Activated naive CD8-positive, alpha-beta T cell treated with anti-CD3 and anti-CD28 coated beads, Interleukin-2, amount 50 U/mL, for 24 hours (primary cell): ENCODE measurements at places on chromosomes 11 and 22.

GRCh38 chr11:117823294-117823945 is 1.1 kb downstream of the FXYD2 start:
- H3K27me3 ChIP-seq, result no peaks in the 10 kb centered on the region
- H3K36me3 ChIP-seq, result peaks cover under 1% of the 10 kb centered on the region
- peak overlapping the region; percentile 74 for H3K27ac ChIP-seq
- peak overlapping the region; percentile 15 for H3K4me3 ChIP-seq
- DNase-seq, result peak; percentile 53

GRCh38 chr11:2584812-2585565 is 114.8 kb downstream of the KCNQ1OT1 start:
- DNase-seq, result no peak
- no peaks in the 10 kb centered on the region for H3K36me3 ChIP-seq
- no peak overlapping the region for H3K4me3 ChIP-seq
- H3K4me1 ChIP-seq, result no peaks in the 10 kb centered on the region
- no peak overlapping the region for H3K27ac ChIP-seq

DNA sequence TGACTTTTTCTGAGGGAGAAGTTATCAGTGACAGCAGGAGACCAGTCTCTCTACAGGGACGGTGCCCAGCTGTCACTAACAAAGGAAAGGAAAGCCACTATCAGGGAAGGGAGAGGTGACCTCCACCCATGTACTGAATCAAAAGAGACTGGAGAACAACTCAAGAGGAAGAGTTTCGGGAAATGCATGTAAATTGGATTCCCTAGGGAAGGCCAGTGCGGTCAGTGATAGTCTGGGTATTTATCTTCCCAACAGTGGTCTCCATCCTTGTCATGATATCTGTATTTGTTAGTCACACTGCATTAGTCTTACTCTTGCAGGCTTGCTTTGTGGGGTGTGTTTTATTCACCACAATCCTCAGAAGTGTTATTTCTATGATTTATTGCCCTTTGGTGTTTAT is 193.4 kb upstream of the KIRREL3 start:
- H3K4me1 ChIP-seq, result no peaks in the 10 kb centered on the region
- H3K4me3 ChIP-seq, result no peak overlapping the region
- H3K27me3 ChIP-seq, result peaks cover 2% of the 10 kb centered on the region
- H3K27ac ChIP-seq, result no peak overlapping the region

DNA sequence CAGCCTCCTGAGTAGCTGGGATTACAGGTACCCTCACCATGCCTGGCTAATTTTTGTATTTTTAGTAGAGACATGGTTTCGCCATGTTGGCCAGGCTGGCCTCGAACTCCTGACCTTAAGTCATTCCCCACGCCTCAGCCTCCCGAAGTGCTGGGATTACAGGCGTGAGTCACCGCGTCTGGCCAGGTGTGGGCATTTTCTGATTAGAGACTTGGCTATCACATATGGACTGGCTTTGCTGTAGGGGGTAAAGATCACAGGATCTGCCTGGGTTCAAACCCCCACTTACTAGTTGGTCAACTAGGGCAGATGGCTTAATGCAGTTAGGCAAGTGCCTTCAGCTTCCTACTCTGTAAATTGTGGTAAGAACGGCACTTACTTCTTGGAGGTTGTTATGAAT is 6.5 kb downstream of the CD248 start:
- H3K4me3 ChIP-seq, result no peak overlapping the region
- H3K27ac ChIP-seq, result no peak overlapping the region
- no peaks in the 10 kb centered on the region for H3K27me3 ChIP-seq
- peaks cover 29% of the 10 kb centered on the region for H3K4me1 ChIP-seq
- peaks cover under 1% of the 10 kb centered on the region for H3K36me3 ChIP-seq
- DNase-seq, result no peak

DNA sequence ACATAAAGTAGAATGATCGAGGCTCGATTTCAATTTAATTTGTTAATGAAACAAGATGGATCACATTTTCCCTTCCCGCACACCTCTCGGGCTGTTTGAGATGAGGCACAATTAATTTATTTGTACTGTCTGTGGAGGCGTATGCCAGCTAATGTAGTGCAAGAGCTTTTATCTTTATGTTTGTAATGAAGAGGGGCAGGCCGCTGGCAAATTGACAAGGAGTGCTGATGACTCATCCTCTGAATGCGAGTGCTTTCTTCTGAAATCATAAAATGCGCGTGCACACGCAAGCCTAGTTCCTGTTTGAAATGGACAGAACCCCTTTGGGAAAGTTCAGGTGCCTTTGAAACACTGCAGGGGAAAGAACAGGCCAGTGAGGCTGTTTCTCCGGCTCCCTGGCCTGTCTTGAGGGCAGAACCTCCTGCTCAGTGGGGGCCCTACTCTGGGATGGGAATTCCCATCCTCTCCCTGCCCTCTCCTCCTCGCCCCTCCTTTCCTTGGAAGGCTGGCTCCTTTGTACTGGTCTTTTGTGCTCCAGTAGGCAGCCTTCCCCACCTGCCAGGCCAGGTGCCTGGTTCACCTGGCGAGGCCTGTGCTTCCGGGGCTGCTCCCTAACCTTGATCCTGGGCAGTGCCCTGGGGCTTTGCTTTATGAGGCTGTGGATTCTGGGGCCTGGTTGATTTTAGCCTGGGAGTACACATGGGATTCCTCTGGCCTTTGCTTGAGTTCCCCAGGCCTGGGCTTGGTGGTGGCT is 50.3 kb downstream of the TEAD1 start:
- no peak overlapping the region for H3K27ac ChIP-seq
- H3K27me3 ChIP-seq, result peaks cover 57% of the 10 kb centered on the region
- DNase-seq, result no peak
- H3K4me1 ChIP-seq, result no peaks in the 10 kb centered on the region
